ENCODE measurements at places on chromosomes 1 and 21.

DNA sequence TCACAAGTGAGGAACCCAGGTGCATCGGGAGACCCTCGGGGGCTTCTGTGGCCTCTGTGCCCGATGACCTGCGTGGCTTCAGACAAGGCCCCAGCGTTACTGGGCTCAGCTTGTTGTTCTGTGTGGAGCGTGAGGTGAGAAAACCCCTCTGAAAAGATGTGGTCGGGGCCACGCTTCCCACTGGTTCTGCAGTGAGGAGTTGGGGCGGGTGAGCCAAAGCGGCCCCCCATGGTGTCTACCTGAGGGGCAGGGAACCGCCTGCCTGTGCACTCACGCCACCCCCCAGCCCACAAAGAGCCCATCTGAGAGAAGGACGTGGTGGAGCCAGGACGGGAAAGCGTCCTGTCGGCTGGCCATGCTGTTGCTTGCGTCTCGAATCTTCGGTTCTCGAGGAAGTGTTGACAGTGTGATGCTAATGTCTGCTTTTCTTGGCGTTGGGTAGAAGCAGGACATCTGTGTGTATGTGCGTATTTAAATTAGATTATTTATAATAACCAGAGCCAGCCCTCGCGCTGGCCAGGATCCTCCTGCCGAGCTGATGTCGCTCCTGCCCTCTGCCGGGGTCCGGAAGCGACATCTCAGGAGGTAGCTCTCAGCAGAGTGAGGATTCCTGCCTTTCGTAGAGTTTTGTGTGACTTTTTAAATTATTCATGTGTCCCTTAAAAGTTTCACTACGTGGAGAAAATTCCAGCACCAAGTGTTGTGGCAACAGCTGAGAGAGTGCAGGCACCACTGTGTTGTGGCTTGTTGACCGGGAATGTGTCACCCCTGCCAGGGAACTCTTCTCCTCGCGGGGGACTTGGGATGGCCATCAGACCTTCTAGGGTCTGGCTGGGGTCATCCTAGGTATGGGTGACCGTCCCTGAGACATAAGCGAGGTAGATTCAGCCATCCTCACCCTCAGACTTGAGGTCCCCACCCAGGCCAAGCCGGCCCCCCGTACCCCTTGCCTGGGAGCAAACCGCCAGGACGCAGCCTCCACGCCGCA lies 15.3 kb downstream of the TMEM201 start:
- DNase-seq: no peak

GRCh38 chr1:59329412-59330053 lies 32.6 kb downstream of the FGGY start:
- no peak for DNase-seq

DNA sequence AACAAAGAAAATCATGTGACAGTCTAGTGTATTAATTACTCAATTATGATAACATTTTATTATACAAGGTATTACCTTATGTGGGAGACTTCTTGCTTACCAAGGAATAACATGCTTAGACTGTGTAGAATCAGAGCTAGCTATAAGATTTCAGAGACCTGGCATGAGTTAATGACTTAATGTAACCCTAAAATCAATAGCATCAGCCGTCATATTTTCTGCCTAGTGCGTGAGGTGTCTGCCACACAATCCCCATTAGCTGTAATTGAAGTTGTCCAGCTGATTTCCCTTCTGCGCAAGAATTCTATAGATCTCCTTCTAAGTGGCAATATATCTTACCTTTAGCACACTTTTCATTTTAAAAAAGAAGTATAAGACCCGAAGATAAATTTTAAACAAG lies 28.8 kb downstream of the CHODL start:
- DNase-seq: no peak

DNA sequence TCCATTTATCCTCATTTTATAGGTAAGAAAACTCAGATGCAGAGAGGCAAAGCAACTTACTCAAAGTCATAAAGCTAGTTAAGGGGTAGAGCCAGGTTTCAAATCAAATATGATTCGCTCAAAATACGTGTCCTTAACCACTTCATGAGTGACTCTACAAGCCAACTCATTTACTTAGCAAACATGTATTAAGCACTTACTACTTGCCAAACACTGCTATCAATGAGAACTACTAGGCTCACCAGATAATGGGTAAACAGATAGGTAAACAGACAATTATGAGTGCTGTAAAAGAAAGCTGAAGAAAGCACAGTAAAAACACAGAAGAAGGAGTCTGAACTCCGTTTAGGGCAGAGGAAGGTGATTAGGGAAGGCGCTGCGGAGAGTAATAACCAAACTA lies 65.9 kb downstream of the WDR64 start:
- DNase-seq: no peak

DNA sequence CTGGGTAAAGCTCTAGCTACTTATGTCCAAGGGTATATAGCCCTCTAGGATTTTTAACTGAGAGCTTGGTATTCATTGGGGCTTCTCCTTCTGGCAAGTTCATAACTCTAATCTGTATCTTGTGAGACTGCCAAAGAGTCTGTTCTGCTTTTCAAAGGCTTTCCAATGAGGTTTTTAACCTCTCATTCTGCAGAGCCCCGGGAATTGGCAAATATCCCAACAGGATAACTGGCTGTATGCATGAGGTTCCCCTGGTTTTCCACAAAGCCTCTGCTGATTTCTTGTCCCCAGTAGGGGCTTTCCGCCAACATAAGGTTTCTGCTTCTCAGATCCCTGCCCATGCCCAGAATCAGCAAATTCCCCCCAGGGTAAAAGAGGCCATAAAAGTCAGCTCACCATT lies 40.9 kb downstream of the RPL5 start:
- no peak for DNase-seq

- DNase-seq: no peak
Measured at GRCh38 chr1:27609618-27610240, 5.8 kb upstream of the AHDC1 start.

GRCh38 chr1:46341222-46342083 lies 846 bp downstream of the NSUN4 start:
- no peak for DNase-seq

DNA sequence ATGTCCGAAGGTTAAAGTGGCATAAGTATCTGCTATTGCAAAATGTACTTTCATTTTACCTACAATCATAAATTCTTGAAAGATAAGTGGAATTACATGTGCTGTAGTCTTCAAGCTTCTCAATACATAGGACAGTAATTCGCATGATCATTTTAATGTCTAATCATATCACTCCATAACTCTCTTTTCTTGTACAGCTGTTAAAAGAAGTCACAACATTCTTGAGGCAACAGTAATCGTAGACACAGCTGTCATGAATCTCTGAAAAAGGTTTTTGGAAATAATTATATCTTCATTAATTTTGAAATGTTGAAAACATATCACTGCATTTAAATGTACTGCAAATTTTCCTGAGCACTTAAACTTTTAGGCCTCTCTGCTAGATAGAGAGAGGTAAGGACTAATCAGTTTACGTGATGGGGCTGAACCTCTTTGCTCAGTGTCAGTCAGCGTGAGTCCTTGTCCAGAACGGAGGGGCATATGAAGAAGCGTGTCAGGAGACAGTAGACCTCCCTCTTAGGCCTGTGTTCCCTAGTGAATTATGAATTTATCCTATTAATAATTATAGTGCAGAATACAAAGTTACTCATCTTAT lies 133.4 kb downstream of the NEK7 start:
- no peak for DNase-seq
